ENCODE measurements at places on chromosomes 5 and 9.

DNA sequence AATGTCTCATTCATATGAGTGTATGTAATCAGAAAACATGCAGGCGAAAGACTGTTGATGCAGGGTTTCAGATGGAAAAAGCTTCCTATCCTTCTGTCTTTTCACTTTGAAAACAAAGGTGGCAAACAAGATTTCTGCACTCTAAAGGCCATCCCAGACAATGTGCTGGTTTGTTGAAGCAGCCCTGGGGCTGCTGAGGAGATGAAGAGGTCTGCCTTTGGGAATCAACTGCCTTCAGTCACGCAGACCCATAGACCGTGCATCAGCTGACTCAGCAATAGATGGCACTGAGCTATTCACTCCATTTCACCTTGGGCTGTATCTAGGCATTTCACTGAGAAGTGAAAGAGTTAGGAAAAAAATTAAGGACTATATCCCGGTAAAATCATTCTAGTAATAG lies 60.5 kb upstream of the C5orf46 start:
- no peak for DNase-seq

GRCh38 chr5:158381614-158382160 lies 522.7 kb upstream of the CLINT1 start:
- DNase-seq: no peak

GRCh38 chr9:20570756-20571155 lies 51.5 kb downstream of the MLLT3 start:
- no peak for DNase-seq

DNA sequence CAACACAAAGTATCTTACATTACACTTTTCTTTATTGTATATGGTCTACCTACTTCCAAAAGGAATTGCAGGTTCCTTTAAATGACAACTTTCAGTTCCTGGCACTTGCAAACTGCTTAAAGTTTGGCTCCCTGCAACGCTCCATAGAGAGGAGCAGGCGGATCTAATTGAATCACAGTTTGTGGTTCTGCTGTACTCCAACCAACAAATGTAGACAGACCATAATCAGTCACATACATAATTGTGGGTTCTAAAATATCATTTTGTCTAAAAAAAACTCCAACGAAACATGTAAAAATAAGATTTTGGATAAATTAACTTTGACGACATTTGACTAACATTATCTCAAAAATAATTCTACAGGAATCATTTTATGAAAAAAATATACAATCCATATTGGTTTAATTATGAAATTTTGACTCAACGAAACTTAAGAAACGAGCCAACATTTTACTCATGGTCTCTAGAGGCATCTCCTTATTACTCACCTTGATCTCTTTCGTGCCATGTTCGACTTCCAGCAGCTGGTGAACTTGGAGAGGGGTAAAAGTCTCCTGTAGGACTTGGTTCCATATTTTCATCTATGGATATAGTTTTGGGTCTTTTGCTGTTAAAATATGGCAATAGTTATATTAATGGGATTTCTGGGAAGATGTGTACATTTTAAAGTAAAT lies 167.6 kb downstream of the NFIB start:
- DNase-seq: no peak

DNA sequence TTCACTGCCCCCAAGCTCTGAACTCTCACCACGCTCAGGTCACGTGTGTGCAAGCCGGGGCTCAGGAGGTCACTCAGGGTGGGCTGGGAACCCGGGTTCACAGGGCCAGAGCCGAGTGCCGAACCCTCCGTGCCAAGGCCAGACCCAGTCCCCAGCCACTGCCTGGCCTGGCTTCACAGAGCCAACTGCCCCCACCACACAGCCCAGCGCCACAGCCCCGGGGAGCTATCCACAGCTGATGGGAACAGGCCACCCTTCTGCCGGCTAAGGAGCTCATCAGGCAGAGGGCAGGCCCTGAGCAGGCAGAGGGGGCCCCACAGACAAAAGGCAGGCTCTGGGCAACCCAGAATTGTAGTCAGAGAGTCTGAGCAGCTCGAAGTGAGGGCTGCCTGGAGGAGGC lies 117.0 kb downstream of the VAV2 start:
- no peak for DNase-seq

All from activated CD4-positive, CD25-positive, alpha-beta regulatory T cell treated with anti-CD3 and anti-CD28 coated beads, Interleukin-2, amount 50 U/mL, for 72 hours (primary cell).